Osteoblast (primary cell): ENCODE measurements at places on chromosomes 3 and 15. TPM values are rescaled to one million over a fixed set of nuclear protein-coding genes. Genes with fewer than 3 reads are reported as not detected.
A peak's percentile ranks its signal among the peaks of the same experiment; 100 is the strongest.

The DAPK2 gene
- total RNA-seq: 23.5 and 31.8 TPM in 2 replicates

The GOLGA6D gene
- total RNA-seq: not detected in 2 replicates

The SPATA12 gene
- not detected in 2 replicates for total RNA-seq

The STXBP5L gene
- total RNA-seq: not detected in 2 replicates

The USP4 gene
- 20.3 and 22.1 TPM in 2 replicates for total RNA-seq

The PLSCR5 gene
- total RNA-seq: not detected in 2 replicates

The TIPIN gene
- total RNA-seq: 7.4 and 9.0 TPM in 2 replicates

The TMCO5A gene
- not detected in 2 replicates for total RNA-seq

The SRGAP3 gene
- 2.5 and 4.7 TPM in 2 replicates for total RNA-seq

GRCh38 chr3:181050738-181051137, 61.2 kb upstream of the DNAJC19 start:
- no peaks in the 10 kb centered on the region for H3K36me3 ChIP-seq
- H3K27ac ChIP-seq: no peak overlapping the region
- no peaks in the 10 kb centered on the region for H3K4me1 ChIP-seq
- DNase-seq: no peak

- H3K36me3 ChIP-seq: no peaks in the 10 kb centered on the region
- no peaks in the 10 kb centered on the region for H3K4me1 ChIP-seq
- H3K27me3 ChIP-seq: peaks cover 2% of the 10 kb centered on the region
- no peak overlapping the region for H3K27ac ChIP-seq
Observed at GRCh38 chr3:132926098-132926497, 112.1 kb upstream of the TMEM108 start.

GRCh38 chr15:66749841-66750575, 48.0 kb downstream of the SMAD6 start:
- H3K4me3 ChIP-seq: no peak overlapping the region
- no peak for DNase-seq
- H3K4me1 ChIP-seq: peaks cover 71% of the 10 kb centered on the region

DNA sequence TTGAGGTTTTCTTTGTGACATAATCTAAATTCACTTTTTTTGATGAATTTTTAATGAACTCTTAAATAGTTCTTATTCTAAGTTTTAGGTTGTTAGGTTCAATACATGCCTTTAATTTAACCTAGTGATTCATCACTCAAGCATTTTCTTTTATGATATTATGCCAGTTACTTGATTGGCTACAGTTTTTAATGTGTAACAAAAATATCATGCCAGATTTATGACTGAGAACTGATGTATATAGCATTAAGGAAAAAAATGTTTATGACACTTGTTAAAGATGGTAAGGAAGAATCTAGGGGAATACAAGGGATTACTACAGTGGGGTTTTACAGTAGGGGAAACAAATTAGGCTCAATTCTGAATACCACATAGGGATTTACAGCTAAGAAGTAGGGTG, 103.1 kb downstream of the VGLL3 start:
- no peak for DNase-seq
- no peaks in the 10 kb centered on the region for H3K36me3 ChIP-seq
- no peaks in the 10 kb centered on the region for H3K4me1 ChIP-seq
- no peaks in the 10 kb centered on the region for H3K27me3 ChIP-seq

GRCh38 chr3:56115698-56116097, 352.6 kb downstream of the ERC2 start:
- no peaks in the 10 kb centered on the region for H3K36me3 ChIP-seq
- peaks cover 16% of the 10 kb centered on the region for H3K4me1 ChIP-seq
- no peak overlapping the region for H3K27ac ChIP-seq
- no peak for DNase-seq
- H3K27me3 ChIP-seq: peaks cover 2% of the 10 kb centered on the region

- no peaks in the 10 kb centered on the region for H3K4me1 ChIP-seq
- no peak overlapping the region for H3K4me3 ChIP-seq
- H3K36me3 ChIP-seq: no peaks in the 10 kb centered on the region
Observed at GRCh38 chr15:93646193-93646592, 557.2 kb upstream of the RGMA start.

DNA sequence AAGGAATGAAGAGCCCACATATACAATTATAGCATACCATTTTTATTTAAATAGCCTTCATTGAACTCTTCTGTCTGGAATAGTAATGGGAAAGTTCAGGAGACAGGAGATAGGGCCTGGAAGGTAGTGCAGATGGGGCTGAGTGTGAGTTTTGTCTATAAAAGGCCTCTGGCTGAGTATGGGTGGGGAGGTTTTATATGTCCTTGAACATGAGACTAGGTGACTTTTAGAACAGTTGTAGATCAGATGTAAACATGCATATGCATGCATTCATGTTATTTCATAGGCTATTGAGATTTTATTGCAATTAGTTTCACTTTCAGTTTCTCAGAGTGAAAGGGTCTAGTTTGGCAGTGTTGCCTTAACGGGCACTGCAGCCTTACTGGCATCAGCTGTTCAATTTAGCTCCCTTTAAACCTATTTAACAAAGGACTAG, 27.1 kb downstream of the CGGBP1 start:
- peaks cover 17% of the 10 kb centered on the region for H3K4me1 ChIP-seq
- H3K36me3 ChIP-seq: no peaks in the 10 kb centered on the region
- no peaks in the 10 kb centered on the region for H3K27me3 ChIP-seq
- peak overlapping the region; percentile 78 for H3K27ac ChIP-seq
- DNase-seq: peak; percentile 39
- peak overlapping the region; percentile 74 for H3K4me3 ChIP-seq

GRCh38 chr3:170458285-170458684, 39.6 kb downstream of the CLDN11 start:
- H3K4me3 ChIP-seq: no peak overlapping the region
- H3K27me3 ChIP-seq: peaks cover 2% of the 10 kb centered on the region
- no peak overlapping the region for H3K27ac ChIP-seq
- no peaks in the 10 kb centered on the region for H3K4me1 ChIP-seq
- DNase-seq: no peak
- H3K36me3 ChIP-seq: no peaks in the 10 kb centered on the region

DNA sequence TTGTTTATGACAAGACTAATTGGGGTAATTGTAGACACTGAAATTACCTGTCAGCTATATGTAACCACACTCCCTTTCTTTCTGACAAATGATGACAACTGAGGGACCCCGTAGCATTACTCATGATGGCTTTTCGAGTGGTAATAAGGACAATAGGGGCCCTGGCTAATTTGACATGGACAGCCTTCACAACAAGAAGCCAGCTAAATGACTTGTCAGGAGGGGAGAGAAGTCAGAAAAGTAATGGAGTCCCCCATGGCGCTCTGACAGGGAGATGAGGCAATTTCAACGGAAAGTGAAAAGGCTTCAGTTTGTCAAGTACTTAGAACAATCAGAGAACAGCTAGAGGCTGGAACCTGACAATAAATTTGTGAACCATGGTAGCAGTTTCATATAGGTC, 177.3 kb downstream of the CDIN1 start:
- no peaks in the 10 kb centered on the region for H3K27me3 ChIP-seq
- H3K4me1 ChIP-seq: no peaks in the 10 kb centered on the region
- H3K36me3 ChIP-seq: no peaks in the 10 kb centered on the region
- H3K27ac ChIP-seq: no peak overlapping the region
- no peak overlapping the region for H3K4me3 ChIP-seq

DNA sequence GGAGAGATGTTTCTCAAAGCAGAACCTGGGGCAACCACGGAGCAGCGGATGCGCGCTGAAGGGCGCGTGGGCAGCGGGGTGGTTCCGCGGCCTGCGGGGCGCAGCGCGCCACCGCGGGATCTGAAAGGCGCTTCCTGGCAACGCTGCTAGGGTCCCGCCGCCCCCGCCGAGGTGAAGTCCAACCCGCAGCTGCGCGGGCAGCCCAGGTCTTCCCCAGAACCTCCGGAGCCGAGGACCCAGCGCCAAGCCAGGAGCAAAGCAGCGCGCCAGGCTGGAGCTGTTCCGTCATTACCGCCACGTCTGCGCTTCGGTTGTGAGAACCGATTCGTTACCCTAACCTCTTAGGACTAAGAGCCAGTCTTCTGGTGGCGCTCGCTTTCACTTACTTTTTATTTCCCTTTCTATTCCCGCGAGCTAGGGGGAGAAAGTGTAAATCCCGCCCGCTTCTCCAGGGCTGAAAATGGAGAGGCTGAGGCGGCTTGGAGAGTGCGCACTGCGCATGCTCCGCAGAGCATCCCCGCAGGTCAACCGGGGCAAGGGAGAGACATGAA, 3.2 kb upstream of the GABRG3 start:
- no peak overlapping the region for H3K27ac ChIP-seq
- no peak overlapping the region for H3K4me3 ChIP-seq
- no peaks in the 10 kb centered on the region for H3K27me3 ChIP-seq
- no peaks in the 10 kb centered on the region for H3K4me1 ChIP-seq
- H3K36me3 ChIP-seq: no peaks in the 10 kb centered on the region
- no peak for DNase-seq

GRCh38 chr15:70834999-70835398, 19.0 kb downstream of the LARP6 start:
- no peak overlapping the region for H3K4me3 ChIP-seq
- peak overlapping the region; percentile 6 for H3K27ac ChIP-seq
- no peaks in the 10 kb centered on the region for H3K27me3 ChIP-seq
- no peak for DNase-seq

- no peaks in the 10 kb centered on the region for H3K36me3 ChIP-seq
- no peaks in the 10 kb centered on the region for H3K27me3 ChIP-seq
- peak overlapping the region; percentile 13 for H3K4me3 ChIP-seq
- H3K27ac ChIP-seq: peak overlapping the region; percentile 87
- peaks cover 62% of the 10 kb centered on the region for H3K4me1 ChIP-seq
Observed at GRCh38 chr3:65953881-65954733, 84.6 kb downstream of the MAGI1 start.

DNA sequence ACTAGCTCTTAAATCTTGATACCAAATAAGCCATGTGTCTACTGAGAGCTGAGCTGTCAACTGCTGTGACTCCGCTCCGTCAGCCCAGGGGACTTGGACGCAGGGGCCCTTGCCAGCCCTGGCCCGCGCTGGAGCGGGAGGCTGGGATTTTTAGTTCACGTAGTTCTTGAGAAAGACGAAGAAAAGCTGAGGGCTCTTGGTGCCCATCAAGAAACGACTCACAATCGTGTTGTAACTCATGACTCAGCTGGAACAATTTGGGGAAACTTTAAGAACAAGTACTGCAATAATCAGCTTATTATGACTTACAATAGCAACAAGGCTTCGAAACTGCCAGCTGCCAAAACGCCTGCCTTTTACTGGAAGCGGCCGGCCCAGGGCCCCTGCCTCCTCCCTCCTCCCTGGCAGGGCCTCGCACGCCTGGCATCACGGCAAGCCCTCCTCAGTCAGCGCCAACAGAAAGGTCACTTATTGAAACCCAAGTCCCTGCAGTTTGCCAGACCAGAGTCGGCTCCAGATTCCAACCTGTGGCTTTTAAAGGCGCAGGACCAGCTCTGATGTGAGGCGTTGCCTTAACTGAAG, 60.3 kb downstream of the RGMA start:
- peaks cover 45% of the 10 kb centered on the region for H3K36me3 ChIP-seq
- peak overlapping the region; percentile 37 for H3K4me3 ChIP-seq
- H3K27me3 ChIP-seq: no peaks in the 10 kb centered on the region
- DNase-seq: peak; percentile 96
- H3K27ac ChIP-seq: peak overlapping the region; percentile 89

DNA sequence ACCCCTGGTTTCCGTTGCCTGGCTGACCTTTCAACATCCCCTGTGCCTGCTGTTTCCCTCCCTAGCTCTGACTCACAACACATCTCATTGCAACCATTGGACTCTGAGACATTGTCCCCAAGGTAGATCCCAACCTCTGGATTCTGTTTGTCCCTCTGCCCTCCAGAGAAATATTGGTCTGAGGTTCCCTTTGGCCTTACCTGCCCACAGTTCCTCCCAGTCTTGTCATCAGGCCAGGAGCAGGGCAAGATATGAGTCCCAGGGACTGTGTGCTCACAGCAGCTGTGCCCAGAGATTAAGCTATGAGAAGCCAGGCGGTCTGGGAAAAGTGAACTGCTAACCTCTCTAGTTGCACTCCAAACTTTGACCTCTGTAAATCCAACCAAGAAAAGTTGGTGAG, 168.2 kb upstream of the NR2F2 start:
- H3K4me1 ChIP-seq: no peaks in the 10 kb centered on the region
- no peak overlapping the region for H3K4me3 ChIP-seq
- H3K27me3 ChIP-seq: no peaks in the 10 kb centered on the region
- H3K36me3 ChIP-seq: no peaks in the 10 kb centered on the region

GRCh38 chr3:60217156-60217911, 1033.9 kb downstream of the FHIT start:
- H3K27ac ChIP-seq: no peak overlapping the region
- H3K4me3 ChIP-seq: no peak overlapping the region

- H3K27ac ChIP-seq: no peak overlapping the region
- DNase-seq: no peak
- H3K4me3 ChIP-seq: no peak overlapping the region
- H3K36me3 ChIP-seq: no peaks in the 10 kb centered on the region
- H3K27me3 ChIP-seq: peaks cover 5% of the 10 kb centered on the region
Observed at GRCh38 chr15:77720655-77721054, 87.9 kb upstream of the LINGO1 start.

DNA sequence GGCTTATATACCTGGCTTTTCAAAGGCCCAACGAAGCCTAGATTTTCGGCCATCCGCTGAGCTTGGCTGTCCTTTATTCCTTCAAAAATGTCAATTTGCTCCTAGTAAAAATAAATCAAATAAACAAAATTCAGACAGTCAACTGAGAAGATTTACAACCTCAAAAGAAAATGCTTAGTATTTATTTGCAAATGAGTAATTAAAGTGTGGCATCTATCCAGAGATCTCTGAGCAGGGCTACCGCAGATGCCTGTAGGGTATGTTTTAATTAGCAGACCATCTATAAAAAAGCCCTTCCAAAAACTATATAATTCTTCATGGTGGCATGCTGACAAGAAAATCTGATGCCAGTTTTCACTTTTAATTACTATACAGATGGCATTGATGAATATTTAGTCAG, 136.2 kb downstream of the SUCLG2 start:
- peaks cover 6% of the 10 kb centered on the region for H3K36me3 ChIP-seq
- no peak overlapping the region for H3K4me3 ChIP-seq
- H3K27ac ChIP-seq: no peak overlapping the region
- H3K4me1 ChIP-seq: no peaks in the 10 kb centered on the region
- no peak for DNase-seq
- H3K27me3 ChIP-seq: no peaks in the 10 kb centered on the region

DNA sequence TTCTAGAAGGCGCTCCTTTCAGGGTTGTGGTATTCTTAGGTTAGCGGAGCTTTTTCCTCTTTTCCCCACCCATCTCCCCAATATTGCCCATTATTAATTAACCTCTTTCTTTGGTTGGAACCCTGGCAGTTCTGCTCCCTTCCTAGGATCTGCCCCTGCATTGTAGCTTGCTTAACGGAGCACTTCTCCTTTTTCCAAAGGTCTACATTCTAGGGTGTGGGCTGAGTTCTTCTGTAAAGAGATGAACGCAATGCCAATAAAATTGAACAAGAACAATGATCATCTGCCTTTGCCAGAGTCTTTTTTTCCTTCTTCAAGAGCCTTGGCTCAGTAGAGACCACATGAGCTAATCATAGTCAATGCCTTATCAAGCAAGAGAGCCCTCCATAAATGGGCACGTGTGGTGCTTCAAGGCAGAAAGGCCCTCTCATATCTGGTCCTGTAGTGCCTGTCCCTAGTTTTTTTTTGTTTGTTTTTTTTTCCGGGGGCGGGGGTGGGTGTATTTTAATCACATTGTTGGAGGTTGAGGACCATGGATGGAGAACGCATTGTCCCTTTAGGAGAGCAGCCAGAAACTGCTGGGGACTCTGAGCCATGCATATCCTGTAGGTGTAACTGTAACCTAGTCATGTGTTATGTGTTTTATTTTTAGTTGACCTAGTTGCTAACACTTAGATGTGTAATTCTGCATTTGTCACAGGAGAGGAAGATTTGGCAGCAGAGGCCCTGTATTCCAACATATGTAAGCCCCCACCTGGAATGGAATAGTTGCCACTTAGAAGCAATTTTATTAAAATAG, 64.7 kb upstream of the ACAD9 start:
- no peaks in the 10 kb centered on the region for H3K4me1 ChIP-seq
- no peak for DNase-seq
- H3K4me3 ChIP-seq: no peak overlapping the region
- H3K36me3 ChIP-seq: peaks cover 70% of the 10 kb centered on the region

GRCh38 chr3:192444096-192444790, 283.1 kb downstream of the FGF12 start:
- DNase-seq: peak; percentile 70
- no peaks in the 10 kb centered on the region for H3K4me1 ChIP-seq
- H3K4me3 ChIP-seq: no peak overlapping the region
- H3K27ac ChIP-seq: no peak overlapping the region
